Stimulated activated CD8-positive, alpha-beta memory T cell treated with anti-CD3 and anti-CD28 coated beads, Interleukin-2, amount 100 ng/mL, for 1 hour (primary cell): ENCODE measurements at places on chromosomes 6 and 20.
A peak's percentile ranks its signal among the peaks of the same experiment; 100 is the strongest.

DNA sequence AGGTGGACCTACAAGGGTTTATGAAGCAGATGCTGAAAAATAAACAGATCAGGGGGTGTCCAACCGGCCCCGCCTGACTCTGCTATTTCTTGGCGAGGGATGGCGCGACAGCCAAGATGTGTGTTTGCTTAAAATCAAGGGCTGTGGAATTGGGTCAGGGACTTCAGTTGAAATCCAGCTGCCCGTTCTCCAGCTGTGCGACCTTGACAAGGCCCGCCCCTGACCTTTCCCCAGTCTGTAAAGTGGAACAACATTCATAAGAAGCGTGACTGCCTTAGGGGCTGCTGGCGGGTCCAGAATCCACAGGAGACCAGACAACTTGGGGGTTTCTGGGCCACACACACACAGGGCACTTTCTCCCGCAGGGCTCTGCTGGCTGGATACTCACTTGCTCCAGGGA lies 517.5 kb downstream of the PREX1 start:
- no peak for DNase-seq

DNA sequence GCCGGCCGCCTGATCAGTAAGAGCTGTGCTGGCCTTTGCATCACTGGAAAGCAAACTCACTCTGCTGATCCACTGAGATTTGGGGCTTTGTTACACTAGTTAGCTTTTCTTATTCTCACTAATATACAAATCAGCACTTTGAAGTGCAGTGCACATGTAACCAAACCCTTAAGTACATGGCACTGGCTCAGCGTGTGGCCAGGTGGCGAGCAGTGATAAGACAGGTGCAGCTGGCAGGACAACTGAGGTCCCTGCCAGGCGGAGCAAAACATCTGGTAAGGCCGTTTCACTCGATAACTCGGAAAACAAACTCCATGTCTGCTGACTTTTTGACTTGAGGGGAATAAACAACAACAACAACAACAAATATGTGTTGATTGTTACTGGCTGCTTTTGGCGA lies 11.0 kb downstream of the GFRA4 start:
- no peak for DNase-seq

DNA sequence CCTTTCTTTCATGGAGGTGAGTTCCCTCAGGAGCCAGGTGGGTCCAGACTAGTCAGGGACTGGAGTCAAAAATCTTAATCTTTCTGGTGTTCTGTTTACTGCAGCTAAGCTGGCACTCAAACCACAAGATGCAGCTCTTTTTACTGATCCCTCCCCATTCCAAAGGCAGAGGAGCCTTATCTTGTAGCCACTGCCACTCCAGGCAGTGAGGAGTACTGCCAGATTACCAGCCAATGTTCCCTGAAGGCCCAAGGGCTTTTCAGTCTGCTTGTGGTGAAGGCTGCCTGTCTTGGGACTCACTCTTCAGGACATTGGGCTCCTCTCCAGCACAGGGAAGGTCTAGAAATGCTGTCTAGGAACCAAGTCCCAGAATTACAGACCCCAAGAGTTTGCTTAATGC lies 490.4 kb upstream of the ADGRB3 start:
- DNase-seq: no peak

- no peak for DNase-seq
Observed at GRCh38 chr6:157086632-157087031, 236.7 kb downstream of the TMEM242 start.

- DNase-seq: no peak
Observed at GRCh38 chr6:148285205-148285604, 57.4 kb upstream of the SASH1 start.

DNA sequence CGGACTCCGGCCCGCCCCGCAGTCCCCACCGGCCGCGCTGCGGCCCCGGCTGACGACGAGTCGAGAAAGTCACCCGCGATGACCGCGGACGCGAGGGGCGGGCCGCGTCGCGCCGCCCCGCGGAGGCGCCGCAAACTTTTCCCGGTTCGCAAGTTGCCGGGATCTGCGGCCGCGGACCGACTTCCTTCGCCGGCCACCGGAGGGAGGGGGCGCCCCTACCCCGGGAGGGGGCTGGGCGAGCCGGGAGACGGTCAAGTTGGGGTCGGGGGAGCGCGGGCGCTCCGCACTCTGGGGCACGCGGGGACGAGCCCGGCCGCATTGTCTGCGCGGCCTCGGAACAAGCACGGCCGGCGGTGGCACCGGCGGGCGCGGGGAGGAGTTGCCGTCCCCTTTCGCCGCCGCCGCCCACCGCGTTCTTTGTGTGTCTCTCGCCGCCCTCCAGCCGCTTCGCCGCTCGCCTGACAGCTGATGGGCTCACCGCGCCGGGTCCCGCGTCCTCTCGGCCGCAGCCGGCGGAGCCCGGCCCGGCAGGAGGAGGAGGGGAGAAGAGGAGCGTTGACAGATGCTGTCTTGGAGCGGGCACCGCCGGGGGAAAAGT lies 131.6 kb downstream of the OGFRL1 start:
- DNase-seq: no peak

DNA sequence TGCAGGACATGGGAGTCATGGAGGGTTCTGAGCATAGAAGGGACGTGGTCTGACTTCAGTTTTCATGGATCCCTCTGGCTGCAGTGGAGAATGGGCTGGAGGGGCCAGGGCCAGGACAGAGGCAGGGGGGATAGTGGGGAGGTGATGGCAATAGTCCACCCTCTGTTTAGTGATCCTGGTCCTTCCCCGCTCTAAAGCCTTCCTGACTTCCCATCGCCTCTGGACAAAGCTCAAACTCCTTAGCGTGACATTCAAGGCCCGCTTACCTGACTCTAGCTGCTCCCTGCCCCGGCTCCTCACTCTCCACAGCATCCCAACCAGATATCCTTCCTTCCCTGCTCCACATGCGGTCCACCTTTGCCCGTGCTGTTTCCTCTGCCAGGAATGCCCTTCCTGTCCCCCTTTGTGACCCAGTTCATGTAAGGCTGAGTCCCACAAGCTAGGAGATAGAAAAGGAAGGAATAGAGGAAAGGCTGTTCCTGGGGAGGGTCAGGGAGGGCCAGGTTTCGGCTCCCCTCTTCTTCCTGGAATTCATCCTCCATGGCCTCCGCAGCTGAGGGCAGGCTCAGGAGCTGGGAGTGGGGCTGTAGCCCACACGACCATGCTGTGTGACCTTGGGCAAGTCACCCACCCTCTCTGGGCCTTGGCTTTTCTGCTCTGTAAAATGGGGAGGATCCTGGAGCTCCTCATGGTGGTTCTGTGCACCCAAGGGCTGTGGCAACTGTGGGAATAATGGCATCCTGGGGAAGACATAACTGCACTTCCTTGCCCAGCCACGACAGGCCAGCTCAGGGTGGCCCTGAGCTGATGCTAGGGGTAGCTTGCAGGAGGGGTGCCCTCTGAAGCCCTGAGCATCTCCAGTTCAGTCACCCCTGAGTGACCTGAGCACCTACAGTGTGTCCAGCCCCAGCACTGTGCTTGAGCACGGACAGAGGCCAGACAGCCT lies 116.1 kb downstream of the CEBPB start:
- no peak for DNase-seq

GRCh38 chr6:109094416-109095035 lies at the start of gene SESN1:
Gene SESN1 (minus strand): TSS chr6:109094846. CDS start chr6:109094073, 773 bp downstream.
- peak; percentile 63 for DNase-seq

- no peak for DNase-seq
Observed at GRCh38 chr6:157307661-157308060, 15.7 kb downstream of the TMEM242 start.

DNA sequence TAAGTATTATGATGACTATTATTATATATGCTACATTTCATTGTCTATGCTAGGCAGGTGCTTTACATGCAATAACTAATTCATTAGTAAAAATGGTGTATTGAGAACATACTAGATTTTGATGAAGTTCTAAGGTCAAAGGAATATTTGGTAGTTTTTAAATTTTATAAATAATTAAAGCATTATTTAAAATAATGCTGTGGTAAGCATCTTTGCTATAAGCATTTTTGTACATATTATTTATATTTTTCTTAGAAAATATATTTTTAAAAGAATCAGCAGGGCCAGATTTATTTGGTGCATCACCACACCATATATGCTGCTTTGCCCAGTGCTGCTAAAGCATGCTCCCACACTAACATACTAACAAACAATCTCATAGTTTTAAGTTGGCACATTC lies 517.9 kb downstream of the C6orf118 start:
- no peak for DNase-seq

DNA sequence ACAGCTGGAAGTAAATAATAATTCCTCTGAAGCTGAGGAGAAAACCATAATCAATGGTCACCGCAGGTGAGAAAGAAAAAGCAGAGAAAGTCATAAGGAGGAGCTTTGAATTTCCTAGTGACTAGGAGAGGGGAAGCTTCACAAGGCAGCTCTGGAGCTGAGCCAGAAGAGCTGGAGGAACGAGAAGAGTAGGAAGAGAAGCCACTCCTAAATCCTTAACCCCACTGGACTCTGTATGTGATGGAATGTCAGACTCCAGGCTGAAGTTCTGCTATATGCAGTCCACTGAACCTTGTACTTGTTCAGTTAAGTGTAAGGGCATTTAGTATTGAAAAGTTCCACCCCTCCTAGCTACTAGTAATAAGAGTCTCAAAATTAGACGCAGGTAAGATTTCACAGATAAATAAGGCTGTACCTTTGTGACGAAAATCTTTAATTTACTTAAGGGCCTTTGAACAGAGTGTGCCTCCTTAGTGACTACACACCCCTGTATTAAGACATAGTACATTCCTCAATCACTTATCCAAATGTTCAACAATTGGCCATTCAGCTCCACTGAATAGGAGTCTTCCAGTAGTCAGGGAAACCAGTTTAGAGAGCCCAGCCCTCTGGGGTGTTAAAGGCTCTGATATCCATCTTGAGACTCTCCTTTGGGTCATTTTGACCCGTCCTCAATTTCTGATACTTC lies 71.4 kb upstream of the UFL1 start:
- no peak for DNase-seq

DNA sequence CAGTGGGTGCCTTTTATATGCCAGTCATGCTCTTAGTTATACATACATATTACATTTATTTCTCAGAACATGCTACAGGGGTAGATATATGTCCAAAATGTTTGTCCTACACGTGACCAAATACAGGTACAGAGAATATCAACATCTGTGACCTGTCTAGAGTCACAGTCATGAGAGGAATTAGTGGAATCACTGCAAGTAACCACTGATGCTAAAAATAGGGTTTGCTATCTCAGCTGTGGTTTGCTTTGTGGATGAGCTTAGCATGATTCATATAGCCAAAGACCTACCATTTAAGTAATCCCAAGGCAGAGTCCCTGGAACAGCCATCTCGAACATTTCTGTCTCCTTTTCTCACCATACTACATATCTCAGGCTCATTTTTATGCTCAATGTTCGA lies 32.3 kb downstream of the GSTA3 start:
- DNase-seq: no peak

- DNase-seq: no peak
Observed at GRCh38 chr6:16206595-16207037, 31.8 kb upstream of the GMPR start.

DNA sequence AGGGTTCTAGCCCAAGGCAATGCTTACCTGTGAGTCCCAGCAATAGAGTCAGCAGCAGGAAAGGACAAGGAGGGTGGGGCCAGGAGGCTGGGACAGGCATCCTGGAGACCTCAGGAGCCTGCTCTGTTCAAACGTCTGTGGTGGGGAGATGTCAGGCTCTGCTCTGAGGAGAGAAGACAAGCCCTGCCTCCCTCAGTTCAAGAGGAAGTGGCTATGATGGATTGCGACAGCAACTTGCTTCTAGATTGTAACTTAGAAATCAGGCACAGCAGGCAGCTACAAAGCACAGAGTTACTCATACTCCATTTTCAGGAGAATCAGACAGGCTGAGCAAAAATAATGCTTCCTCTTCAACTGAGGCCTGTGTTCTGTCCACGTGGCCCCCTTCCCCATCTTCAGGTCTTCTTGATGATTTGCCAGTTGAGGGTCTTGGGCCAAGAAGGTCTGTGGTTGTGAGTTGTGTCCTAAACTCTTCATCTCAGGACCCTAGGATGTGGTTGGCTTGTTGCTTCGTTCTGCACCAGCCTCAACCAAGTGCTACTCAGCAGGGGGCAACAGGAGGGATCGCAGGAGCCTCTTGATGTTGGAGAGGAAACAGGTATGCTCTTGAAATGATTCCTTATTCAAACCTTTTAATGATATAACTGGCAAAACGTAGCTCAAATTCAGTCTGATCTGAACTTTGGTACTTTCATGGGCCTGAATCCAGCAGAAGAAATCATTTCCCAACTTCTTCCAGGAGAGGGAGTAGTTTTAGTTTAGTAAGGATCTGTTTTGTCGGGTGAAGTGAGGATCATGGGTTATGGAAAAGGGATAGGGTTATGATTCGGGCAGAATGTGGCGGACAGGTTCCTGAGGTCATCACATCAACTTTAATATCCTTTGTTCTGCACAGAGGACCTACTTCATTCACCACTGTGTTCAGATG lies 31.0 kb downstream of the SIRPB1 start:
- DNase-seq: no peak
